ENCODE measurements at places on chromosomes 12 and 14.

DNA sequence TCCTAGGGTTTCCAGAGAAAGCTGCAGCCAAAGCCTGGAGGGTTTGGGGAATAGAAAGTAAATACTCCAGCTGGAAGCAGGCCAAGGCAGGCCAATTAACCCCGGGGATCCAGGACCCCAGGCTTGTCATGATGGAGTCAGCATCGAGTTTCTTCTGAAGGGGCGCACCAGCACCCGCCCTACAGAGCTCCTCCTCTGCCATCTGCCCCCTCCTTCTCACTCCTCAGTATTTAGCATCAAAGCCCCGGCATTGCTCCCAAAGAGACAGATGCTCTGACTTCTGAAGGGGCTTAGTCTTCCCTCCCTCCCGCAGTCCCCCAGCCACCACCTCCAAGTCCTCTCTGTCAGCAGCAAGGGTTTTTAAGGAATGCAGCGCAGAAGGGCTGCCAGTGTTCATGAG lies 285.1 kb upstream of the NOS1 start:
- no peak for DNase-seq

DNA sequence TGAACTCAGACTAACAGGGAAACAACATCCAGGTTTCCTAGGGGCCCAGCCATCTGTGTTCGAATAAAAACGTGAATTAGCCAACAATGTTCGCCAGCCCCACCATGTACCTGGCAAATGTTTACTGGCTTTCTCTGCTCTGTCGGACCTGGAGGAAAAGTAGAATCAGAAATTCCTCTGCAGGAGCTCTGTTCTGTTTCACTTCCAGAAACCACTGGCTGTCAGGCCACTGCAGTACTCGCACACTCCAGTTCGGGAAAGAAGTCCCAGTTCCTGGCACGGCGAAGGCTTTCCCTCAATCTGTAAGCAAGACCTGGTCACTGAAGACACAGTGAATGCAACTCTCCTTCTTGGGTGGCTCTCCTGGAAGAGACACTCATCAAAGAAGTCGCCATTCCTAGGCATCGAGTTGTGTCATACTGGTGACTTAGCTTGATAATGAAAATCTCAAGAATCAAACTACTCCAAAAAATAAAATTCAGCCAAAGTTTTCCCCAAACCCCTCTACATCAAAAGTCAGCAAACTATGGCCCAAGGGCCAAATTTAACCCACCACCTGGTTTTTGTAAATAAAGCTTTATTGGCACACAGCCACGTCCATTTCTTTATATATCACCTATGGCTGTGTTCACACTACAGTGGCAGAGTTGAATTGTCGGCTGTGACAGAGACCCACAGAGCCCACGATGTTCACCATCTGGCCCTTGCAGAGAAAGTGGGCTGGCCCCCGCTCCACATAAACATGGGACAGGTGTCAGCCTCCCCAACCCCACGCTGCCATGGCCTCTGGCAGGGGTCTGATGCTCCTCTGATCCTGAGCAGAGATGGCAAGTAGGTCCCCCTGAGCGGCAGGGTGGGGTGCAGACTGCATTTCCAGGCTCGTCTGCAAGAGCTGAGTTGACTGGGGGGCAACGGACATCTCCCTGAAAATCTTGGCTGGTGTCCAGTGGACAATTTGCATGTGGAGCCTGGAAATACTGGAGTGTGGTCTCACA lies 189.2 kb upstream of the DIO3 start:
- DNase-seq = no peak

DNA sequence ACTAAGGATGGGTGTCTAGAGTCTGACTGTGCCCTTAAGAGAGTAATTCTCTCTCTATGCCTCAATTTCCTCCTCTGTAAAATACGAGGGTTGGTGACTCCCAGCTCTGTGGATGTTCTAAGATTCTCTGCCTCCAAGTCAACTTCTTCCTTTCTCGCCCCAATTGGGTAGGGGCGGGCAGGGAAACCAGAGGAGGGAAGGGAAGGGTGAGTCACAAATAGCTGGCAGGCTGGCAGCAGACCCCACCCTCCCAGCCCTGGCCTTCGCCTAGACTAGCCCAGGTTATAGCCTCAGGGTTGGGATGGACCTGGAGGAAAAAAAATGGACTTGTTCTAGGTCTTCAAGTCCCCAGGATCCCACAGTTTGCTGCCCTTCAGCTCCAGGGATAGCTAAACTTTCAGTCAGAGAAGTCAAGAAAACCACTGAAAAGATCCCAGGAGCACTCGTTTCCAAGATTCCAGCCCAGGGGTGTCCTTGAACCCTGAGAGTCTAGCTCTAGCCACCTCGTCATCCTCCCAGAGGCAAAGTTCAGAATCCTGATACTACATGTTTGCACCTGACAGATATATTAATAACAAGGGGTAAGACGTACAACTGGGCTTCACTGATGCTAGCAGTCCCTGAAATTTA lies 2.3 kb downstream of the DGKA start:
- no peak for DNase-seq

GRCh38 chr12:96425951-96426350 lies 25.7 kb upstream of the CDK17 start:
- DNase-seq = no peak

DNA sequence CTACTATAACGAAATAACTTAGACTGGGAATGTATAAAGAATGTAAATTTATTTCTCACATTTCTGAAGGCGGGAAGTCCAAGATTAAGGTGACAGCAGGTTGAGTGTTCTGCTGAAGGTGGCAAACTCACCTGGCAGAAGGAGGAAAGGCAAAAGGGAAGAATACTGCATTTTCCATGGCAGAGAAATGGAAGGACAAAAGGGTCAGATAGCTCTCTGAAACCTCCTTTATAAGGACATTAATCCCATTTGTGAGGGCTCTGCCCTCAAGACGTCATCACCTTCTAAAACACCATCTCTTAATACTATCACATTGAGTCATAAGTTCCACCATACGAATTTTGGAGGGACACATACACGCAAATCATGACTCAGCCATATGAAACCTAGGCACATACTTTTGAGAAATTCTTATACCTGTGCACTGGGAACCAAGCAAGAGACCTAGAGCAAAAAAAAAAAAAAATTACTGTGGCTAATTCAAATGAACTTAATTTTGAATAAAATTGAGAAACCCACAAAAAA lies 1669.3 kb upstream of the FLRT2 start:
- DNase-seq = no peak

- DNase-seq = no peak
Observed at GRCh38 chr12:115421350-115421749, 737.4 kb upstream of the TBX3 start.

GRCh38 chr12:3598896-3599860 lies 108.2 kb downstream of the PRMT8 start:
- DNase-seq = no peak

GRCh38 chr12:118734266-118734665 lies 247.1 kb upstream of the SRRM4 start:
- DNase-seq = no peak

GRCh38 chr12:127150479-127150878 lies 1116.5 kb upstream of the TMEM132C start:
- DNase-seq = no peak

DNA sequence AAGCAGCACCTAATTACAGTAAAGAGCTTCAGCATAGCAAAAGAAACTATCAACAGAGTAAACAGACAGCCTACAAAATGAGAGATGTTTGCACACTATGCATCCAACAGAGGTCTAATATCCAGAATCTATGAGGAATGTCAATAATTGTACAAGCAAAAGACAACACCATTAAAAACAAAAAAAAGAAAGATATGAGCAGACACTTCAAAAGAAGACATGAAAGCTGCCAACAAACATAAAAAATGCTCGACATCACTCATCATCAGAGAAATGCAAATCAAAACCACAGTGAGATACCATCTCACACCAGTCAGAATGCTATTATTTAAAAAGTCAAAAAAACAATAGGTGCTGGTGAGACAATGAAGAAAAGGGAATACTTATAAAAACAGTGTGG lies 273.1 kb downstream of the TMTC2 start:
- DNase-seq = no peak

DNA sequence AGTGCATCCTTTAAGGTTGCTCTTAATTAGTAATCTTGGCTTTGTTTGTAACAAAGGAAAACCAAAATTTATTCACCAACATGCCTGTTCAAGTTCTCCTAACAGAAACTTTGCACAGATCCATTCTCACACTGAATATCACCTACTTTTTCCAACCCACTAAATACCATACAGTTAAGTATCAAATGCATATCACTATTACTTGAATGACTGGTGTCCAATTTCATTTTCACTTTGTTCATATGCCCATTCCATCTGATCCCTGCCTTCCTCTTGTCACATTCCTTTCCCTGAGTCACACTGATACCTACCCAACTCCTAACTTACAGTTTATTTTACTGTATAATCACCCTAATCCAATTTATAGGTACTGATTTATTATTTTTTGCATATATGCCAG lies 286.4 kb downstream of the NELL2 start:
- DNase-seq = no peak
